ENCODE measurements at places on chromosomes 2 and 18.
A peak's percentile ranks its signal among the peaks of the same experiment; 100 is the strongest.

- no peak for DNase-seq
Observed at GRCh38 chr18:63591725-63592124, 4.6 kb downstream of the SERPINB13 start.

- DNase-seq = no peak
Observed at GRCh38 chr18:56647951-56648893, 2.9 kb upstream of the WDR7 start.

- no peak for DNase-seq
Observed at GRCh38 chr2:197975931-197976519, 171.6 kb downstream of the PLCL1 start.

GRCh38 chr18:48802543-48803290, 148.0 kb downstream of the SMAD7 start:
- DNase-seq = no peak

- DNase-seq = no peak
Observed at GRCh38 chr2:19916385-19916950, 14.7 kb upstream of the TTC32 start.

GRCh38 chr2:226198956-226199355, 600.7 kb downstream of the IRS1 start:
- no peak for DNase-seq

DNA sequence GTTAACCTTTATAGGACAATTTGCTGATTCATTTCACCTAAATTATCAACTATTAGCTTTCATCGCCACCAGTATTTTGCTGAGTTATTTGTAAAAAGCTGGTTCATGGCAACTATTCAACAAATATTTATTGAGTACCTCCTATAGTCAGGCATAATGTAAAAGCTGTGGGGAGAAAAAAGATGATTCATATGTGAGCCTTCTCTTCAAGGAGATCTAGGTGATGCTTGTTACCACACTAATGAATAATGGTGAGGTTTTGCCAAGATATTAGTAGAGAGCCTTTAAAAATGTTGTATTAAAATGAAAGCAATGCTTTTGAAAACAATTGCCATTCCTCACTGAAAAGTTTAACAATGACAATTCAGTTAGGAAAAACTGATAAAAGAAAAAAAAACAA, 187.8 kb downstream of the ANKRD44 start:
- no peak for DNase-seq

- DNase-seq = no peak
Observed at GRCh38 chr2:217162533-217162932, 302.7 kb upstream of the TNP1 start.

DNA sequence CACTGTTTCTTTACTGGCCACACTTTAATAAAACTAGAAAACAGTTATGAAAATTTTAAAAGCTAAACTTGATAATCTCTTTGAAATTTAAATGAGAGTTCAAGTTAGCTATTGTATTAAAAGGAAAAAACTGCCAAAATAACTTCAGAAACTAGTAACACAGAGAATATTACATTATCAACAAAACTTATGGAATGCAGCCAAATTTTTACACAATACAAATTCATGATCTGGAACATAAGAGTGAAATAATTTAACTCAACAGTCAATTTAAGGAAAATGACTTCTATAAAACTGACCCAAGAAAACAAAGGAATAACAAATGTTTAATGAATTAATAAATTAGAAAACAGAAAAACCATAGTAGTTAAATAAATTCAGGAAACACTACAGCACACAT, 65.0 kb downstream of the TCF4 start:
- no peak for DNase-seq

DNA sequence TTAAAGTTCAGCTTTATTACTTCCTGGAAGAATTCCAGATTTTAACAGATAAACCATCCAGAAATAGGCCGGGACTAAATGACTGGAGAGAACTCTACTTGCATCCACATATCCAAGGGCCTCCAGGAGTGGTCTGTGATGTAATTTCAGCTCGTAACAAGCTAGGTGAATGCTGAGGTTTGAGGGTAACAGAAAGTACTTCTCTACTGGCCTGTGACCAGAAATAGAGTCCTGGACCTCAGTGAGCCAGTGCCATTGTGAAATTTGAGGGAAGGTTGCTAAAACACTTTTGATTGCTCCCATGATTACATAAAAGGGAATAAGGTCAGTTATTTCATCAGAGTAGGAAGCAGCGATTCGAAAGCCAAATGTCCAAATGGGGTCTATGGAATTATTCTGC, 158.1 kb downstream of the DOCK10 start:
- peak; percentile 71 for DNase-seq

DNA sequence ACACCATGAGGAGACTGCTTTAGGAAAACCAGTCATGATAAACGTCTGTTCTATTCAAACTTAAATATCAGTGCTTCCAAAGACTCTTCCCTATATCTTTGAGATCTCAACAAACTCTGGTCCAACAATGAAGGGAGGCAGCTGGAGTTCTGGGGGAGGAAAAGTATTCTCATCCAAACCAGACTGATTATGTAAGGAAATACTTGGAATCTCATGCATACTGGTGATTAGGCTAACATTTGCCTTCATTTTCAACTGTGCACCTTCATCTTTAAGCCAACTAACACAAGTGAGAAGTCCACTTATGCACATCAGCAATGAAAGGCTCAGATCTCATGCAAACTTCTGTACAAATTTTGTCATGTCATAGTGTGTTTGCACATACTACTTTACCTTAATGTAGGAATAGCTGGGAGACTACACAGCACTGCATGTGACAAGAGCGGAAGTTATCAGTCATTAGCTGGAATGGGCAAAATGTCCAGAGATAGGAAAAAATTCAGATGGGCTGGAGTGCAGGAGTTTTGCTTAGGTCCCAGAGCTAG, 67.5 kb upstream of the STK17B start:
- DNase-seq = no peak

- DNase-seq = no peak
Observed at GRCh38 chr2:217114117-217114516, 254.3 kb upstream of the TNP1 start.

GRCh38 chr18:56789889-56790180, 138.7 kb downstream of the WDR7 start:
- no peak for DNase-seq

- peak; percentile 37 for DNase-seq
Observed at GRCh38 chr2:181953881-181954537, 31.6 kb upstream of the PPP1R1C start.
